ENCODE measurements at places on chromosomes 3 and 15. TPM values are rescaled to one million over a fixed set of nuclear protein-coding genes. Genes with fewer than 3 reads are reported as not detected.
A peak's percentile ranks its signal among the peaks of the same experiment; 100 is the strongest.

- no peak for DNase-seq
These were observed 1.7 kb upstream of the NME9 start for GRCh38 chr3:138331143-138331894.

- DNase-seq = no peak
These were observed 85.0 kb upstream of the P3H2 start for GRCh38 chr3:190205739-190206138.

DNA sequence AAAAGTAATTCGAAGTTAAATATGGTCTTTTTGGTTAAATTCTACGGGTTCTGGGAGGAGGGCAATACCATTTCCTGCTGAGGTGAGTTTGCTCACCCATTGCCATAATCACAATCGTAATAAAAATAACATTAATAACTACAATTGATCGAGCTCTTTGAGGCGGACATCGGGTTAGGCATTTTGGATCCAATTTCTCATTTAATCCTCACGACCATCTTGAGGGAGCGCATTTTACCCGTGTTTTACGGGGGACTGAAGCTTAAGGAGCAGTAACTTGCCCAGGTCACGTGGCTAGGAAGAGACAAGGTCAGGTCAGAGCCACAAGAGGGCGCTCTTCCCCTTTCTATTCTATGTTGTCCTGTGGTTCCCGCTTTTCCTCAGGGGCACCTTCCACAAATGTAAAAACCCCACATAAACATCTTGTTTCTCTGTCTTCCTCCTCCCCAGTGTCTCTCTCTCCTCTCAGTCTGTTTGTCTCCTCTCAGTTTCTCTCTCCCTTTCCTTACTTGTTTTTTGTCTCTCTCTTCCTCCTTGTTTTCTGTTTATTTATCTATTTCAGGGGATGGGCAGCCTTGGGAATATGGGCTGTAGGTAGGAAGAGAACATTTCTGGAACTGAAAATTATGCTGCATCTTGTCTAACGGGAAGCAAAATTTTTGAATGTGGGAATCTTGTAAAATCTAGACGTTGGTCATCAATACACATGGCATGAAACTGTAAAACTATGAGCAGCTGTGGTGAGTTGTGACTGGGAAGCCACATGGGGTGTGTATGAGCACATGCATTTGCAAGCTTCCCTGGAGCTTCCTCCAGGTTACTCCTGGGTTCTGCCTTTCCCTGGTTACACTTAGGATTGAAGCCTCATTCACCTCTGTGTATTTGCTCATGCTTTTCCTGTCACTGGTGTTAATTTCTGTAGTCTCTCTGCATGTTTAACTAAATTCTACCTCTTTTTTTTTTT lies 71.0 kb downstream of the SQOR start:
- DNase-seq = peak; percentile 49

GRCh38 chr3:51295625-51296024 lies 89.5 kb upstream of the MANF start:
- DNase-seq = no peak

- DNase-seq = peak; percentile 72
These were observed 19.3 kb downstream of the TNFAIP8L3 start for GRCh38 chr15:51075364-51075763.

Gene GOLGA8N
- polyA plus RNA-seq = 12.6 TPM

DNA sequence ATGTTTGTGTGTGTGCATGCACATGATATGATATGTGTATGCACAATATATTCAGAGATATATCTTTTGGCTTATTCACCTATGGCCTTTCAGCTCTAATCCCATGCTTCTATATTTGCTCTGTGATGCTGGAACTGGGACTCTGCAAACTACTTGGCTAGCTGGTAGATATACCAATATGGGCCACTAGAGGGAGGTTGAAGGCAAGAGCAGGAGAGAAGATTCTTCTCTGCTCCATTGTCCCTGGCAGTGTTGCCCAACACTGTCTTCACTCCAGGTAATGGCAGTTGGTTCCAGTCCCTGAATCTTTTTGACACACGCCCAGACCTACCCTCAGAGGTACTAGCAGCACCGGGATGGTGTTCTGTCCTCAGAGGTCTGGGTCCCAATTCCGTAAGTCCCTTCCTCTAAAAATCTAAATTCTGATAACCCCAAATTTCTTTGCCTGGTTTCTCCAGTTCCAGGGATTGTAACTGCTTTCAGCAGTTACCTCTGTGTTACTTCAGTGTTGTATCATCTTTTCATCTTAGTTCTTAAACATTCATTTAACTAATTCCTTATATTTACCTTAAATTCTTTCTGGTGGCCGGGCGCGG lies 44.7 kb downstream of the GTPBP8 start:
- no peak for DNase-seq

- no peak for DNase-seq
These were observed 56.3 kb downstream of the PLCL2 start for GRCh38 chr3:16940769-16941700.

DNA sequence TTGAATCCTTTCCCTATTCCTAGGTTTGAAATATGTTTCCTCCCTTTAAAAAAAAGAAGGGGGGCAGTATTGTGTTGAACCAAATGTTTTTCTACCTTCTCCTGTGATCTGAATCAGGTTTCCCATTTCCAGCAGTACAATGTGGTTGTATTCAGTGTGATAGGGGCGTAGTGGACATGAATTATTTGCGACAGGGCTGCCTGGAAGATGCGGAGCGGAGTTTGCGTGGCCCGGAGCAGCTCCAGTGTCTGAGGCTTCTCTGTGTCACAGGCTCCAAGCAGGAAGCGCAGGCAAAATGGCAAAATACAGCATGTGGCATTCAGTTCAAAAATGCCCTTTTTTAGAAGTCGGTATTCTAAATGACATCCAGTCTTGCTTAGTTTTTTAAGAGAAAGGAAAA lies 154.4 kb downstream of the PGPEP1L start:
- peak; percentile 89 for DNase-seq

DNA sequence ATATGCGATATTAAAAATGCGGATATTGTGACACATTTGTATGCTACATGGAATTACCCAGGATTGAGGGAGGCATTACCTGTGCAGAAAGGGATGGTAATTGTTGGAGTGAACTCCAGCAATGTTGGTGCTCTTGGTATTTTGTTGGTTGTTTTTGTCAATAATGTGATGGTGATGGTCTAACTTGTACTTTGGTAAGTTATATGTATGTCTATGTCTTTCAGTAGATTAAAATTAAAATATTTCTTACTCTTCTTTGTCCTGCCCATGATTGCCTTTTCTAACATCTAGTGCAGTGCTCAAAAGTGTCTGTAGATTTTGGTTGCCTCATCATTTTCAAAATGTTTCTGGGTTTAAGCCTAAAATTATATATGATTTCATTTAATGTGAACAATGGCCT lies 192.7 kb downstream of the ROBO2 start:
- DNase-seq = no peak

Gene NDN
- 12.2 TPM for polyA plus RNA-seq

DNA sequence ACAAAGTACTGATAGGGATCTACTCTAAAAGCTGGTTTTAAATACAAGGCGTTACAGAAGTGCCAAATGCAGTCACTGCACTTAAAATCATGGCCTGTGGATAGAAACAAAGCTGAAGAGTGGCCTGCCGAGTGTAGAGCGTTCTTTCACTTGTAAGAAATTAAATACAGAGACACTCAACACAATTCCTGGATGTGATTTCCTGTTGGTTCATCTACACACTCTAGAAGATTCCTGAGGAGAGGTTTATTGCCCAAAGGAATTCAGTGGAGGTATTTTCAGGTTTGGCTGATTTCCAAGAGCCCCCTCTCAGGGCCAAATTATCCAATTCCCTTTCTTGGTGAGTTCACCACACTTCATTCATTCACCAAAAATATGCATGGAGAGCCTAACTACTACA lies 200.3 kb upstream of the IL12A start:
- no peak for DNase-seq

DNA sequence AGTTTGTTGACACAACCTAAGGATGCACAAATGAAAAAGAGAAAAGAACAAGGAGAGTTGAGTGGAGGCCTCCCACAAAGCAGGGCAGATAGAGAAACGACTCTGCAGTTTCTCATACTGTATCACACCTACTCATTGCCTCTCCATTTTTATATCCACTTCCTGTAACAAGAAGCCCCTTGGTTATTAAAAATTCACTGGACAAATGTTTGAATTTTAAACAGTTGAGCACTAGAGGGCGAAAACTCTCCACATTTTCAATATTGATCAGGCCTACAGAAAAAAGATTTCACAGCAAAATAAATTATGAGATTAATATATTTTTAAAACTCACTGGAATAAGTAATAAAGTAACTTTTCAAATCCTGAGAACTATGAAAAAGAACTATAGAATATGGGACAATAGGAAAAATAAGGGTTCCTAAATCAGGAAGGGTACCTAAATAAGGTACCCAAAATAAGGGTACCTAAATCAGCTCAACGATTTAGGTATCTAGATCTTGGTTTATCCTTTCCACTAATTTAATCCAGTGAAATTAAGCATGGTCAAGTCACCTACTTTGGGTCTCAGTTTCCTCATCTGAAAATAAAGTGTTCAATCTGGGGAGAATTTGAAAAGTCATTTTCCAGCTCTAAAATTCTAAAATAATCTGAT lies 47.0 kb upstream of the PPIB start:
- no peak for DNase-seq

Gene PRICKLE2
- 1.5 TPM for polyA plus RNA-seq

- no peak for DNase-seq
These were observed 35.3 kb downstream of the EFHB start for GRCh38 chr3:19898721-19899120.

DNA sequence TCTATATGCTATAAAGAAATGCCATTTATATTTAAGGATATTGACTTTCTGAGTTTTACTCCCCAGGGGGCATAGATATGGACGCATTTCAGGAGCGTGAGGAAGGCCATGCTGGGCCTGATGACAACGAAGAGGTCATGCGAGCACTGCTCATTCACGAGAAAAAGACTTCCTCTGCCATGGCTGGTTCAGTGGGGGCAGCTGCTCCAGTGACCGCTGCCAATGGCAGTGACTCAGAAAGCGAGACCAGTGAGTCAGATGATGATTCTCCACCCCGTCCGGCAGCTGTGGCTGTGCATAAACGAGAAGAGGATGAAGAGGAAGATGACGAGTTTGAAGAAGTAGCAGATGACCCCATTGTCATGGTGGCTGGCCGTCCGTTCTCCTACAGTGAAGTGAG lies 38.4 kb downstream of the GTF2E1 start:
- DNase-seq = no peak

Gene ATG3
- 75.9 TPM for polyA plus RNA-seq

Gene CLDN1
- polyA plus RNA-seq = 0.11 TPM

Data from heart left ventricle (tissue), 16 donors.